Gastrocnemius medialis (tissue), 4 donors: ENCODE measurements at places on chromosomes 16 and 17. TPM values are rescaled to one million over a fixed set of nuclear protein-coding genes. Genes with fewer than 3 reads are reported as not detected.

GRCh38 chr17:60067871-60068270, 10.8 kb downstream of the HEATR6 start:
- no peak for DNase-seq

GDPD3 gene
- not detected for total RNA-seq

GRCh38 chr17:72401883-72402726, 281.3 kb downstream of the SOX9 start:
- DNase-seq = no peak

ABAT gene
- 1.9 TPM for total RNA-seq

GRCh38 chr17:69117855-69118784, 23.6 kb downstream of the ABCA6 start:
- DNase-seq = no peak

GRCh38 chr17:28043741-28044140, 1.3 kb downstream of the NLK start:
- DNase-seq = no peak

MEIOB gene
- not detected for total RNA-seq

- DNase-seq = no peak
Observed at GRCh38 chr17:33385133-33385532, 92.0 kb upstream of the ASIC2 start.

MON1B gene
- 14.6 TPM for total RNA-seq

IRX6 gene
- 3.8 TPM for total RNA-seq

DNA sequence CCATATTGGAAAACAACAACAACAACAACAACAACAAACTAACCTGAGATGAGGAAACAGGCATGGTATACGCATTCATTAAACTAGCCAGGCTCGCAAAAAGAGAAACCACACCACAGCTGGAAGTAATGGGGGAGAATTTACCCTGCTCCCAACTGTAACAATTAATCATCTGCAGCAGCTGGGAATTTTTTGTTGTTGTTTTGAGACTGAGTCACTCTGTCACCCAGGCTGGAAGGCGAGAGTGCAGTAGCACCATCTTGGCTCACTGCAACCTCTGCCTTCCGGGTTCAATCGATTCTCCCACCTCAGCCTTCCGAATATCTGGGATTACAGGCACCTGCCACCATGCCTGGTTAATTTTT, 16.3 kb downstream of the PRPSAP1 start:
- no peak for DNase-seq

- DNase-seq = no peak
Observed at GRCh38 chr17:78669975-78670518, 92.9 kb upstream of the DNAH17 start.

- DNase-seq = no peak
Observed at GRCh38 chr17:12180644-12181261, 160.1 kb downstream of the MAP2K4 start.

HOXB5 gene
- total RNA-seq = not detected

TXNL4B gene
- total RNA-seq = 11.4 TPM

GRCh38 chr16:30551781-30552180, 6.4 kb downstream of the ZNF764 start:
- DNase-seq = no peak

HAPSTR1 gene
- total RNA-seq = 57.2 TPM

- no peak for DNase-seq
Observed at GRCh38 chr17:80512233-80512632, 32.4 kb upstream of the RPTOR start.

GRCh38 chr16:51382940-51383339, 231.9 kb upstream of the SALL1 start:
- no peak for DNase-seq

- DNase-seq = no peak
Observed at GRCh38 chr17:14341866-14342265, 41.0 kb downstream of the HS3ST3B1 start.

BRICD5 gene
- 0.15 TPM for total RNA-seq

GUCY2D gene
- not detected for total RNA-seq

PLXDC1 gene
- 0.49 TPM for total RNA-seq

MT1F gene
- 3.2 TPM for total RNA-seq

- DNase-seq = no peak
Observed at GRCh38 chr16:11506741-11507305, 79.9 kb downstream of the LITAF start.

GRCh38 chr17:40922239-40922638, 15.2 kb downstream of the KRT23 start:
- DNase-seq = peak; percentile 11

JMJD8 gene
- 81.8 TPM for total RNA-seq

- peak; percentile 56 for DNase-seq
Observed at GRCh38 chr16:3879887-3880564, 487 bp downstream of the CREBBP start.

DNA sequence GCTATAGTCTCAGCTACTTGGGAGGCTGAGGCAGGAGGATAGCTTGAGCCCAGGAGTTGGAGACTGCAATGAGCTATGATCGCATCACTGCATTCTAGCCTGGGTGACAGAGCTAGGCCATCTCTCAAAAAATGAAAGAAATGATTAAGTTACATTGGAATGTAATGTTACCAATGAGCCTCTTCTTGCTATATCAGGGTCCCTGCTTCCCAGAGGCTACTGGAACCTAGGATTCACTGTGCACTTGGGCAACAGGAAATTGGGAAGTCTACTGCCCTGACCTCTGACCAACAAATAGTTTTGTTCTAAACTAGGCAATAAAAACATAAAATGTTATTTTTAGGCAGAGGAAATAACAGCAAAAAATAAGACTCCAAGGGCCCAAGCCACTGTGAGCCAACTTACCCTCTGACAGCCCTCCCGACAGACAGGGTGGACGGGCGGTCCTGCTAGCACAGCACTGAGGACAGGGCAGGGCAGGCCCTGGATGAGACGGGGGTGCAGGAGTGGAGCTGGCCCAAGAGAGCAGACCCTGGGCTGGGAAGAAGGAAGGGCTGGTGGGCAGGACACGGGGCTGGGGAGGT, 27.5 kb downstream of the NSMCE1 start:
- DNase-seq = no peak

DNA sequence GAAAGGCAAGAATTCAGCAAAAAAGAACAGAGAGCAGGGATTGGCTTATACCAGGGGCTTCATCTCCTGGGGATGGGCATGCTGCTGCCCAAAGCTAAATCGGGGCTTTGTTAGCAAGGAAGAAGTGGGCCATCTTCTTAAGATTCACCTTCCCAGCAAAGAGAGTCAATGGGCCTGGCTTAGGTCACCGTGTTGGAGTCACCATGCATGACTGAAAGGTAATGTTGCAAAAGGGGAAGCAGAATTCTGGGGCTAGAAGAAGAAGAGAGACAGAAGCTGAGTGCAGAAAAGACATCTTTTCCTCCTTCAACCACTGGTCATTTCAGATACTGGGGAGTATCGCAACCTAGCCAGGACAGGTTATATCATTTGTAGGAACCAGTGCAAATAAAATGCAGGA, 76.3 kb upstream of the KIFC3 start:
- no peak for DNase-seq

GRCh38 chr16:80958284-80958683, 48.4 kb downstream of the CMC2 start:
- DNase-seq = no peak

- DNase-seq = no peak
Observed at GRCh38 chr16:50121721-50122445, 31.2 kb upstream of the TENT4B start.

OSGIN1 gene
- 14.4 TPM for total RNA-seq

GRCh38 chr16:28110479-28110878, 47.0 kb upstream of the GSG1L start:
- DNase-seq = no peak

GRCh38 chr17:50221864-50222545, 20.6 kb upstream of the COL1A1 start:
- DNase-seq = peak; percentile 52
